ENCODE measurements at places on chromosomes 6 and 20.

GRCh38 chr6:41663568-41663967 is 25.3 kb downstream of the MDFI start:
- no peak for DNase-seq

DNA sequence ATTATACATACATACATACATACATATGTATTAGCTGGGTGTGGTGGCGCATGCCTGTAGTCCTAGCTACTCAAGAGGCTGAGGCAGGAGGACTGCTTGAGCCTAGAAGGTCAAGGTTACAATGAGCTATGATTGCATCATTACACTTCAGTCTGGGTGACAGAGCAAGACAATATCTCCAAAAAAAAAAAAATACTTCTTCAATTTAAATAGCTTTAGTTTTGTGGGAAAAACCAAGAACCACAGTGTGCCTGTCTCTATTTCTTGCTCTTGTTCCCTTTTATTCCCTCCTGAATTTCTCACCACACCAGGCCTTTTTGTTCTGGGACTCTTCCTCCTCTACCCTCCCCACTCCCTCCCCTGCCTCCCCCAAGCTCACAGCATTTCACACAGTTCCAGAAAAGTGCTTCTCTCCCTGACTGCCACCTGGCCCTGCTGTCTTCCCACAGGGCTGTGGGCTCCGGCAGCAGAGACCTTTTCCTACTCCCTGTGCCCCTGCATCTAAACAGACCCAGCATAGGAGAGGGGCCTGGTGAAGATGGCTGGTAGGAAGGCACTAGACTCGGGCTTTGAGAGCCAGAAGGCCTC is 1.3 kb downstream of the C20orf203 start:
- no peak for DNase-seq

DNA sequence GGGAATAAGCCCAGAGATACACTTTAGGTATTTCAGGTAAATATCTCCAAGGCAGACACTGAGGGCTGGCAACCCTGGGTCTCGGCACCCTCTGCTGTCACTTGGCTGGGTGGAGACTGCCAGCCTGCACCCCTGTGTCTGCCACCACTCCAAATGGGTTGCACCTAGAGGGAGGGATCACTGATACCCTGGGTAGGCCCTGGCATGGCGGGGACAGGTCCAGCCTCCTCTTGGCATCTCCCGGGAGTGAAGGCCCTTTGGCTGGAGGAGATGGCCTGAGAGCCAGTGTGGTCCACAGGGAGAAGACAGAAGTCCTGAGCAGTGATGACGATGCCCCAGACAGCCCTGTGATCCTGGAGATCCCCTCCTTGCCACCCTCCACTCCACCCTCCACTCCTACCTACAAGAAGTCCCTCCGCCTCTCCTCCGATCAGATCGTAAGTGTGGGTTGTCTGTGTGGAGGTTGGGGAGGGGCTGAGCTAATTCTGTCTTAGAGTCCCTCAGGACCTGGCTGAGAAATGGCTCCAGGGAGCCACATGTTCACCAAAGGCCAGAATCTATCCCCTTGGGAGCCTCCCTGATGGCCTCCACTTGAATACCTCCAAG is 10.9 kb downstream of the EMILIN3 start:
- DNase-seq, result no peak

GRCh38 chr20:62955519-62956386 is 3.2 kb downstream of the SLC17A9 start:
- no peak for DNase-seq

DNA sequence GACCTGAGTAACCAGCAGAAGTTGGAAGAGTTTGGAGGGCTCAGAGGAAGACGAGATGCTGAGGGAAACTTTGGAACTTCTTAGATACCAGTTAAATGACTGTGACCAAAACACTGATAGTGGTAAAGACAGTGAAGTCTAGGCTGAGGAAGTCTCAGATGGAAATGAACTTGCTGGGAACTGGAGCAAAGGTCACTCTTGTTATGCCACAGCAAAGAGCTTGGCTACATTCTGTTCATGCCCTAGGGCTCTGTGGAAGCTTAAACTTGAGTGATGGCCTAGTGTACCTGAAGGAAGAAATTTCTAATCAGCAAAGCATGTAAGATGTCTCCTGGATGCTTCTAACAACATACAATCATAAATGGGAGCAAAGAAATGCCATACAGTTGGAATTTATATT is 24.7 kb downstream of the WDR27 start:
- DNase-seq, result no peak

DNA sequence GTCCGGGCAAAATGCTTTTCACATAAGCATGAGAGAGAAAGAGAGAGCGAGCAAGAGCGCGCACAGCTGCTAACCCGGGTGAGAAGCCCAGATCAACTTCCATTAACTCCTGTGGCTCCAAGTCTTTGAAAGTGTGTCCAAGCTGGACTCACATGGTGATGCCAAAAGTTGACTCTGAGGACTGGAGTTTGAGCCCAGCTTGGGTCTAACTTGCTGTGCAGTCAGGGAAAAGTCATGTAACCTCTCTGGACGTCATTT is 357.2 kb upstream of the SULF2 start:
- DNase-seq, result no peak

GRCh38 chr6:166512567-166512966 is 73.9 kb downstream of the RAMACL start:
- no peak for DNase-seq

GRCh38 chr6:128704601-128705000 is 178.3 kb upstream of the LAMA2 start:
- DNase-seq, result no peak

- DNase-seq, result no peak
Measured at GRCh38 chr6:19536838-19537237, 300.3 kb upstream of the ID4 start.
